ENCODE measurements at places on chromosomes 4 and X. TPM values are rescaled to one million over a fixed set of nuclear protein-coding genes. Genes with fewer than 3 reads are reported as not detected.

DNA sequence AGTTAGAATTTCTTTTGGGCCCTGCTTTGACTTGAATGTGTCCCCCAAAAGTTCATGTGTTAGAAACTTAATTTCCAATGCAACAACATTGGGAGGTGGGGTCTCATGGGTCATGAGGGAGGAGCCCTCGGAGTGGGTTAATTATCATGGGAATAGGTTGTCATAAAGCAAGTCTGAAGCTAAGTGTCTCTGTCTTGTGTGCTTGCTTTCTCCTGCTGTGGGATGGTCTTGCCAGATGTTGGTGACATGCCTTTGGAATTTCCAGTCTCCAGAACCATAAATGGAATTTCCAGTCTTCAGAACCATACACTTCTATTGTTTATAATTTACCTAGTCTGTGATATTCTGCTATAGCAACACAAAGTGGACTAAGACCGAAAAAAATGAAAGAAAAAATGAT lies 71.6 kb downstream of the RASL11B start:
- H3K27me3 ChIP-seq: no peaks in the 10 kb centered on the region
- DNase-seq: no peak
- no peak overlapping the region for H3K27ac ChIP-seq
- H3K36me3 ChIP-seq: no peaks in the 10 kb centered on the region

DNA sequence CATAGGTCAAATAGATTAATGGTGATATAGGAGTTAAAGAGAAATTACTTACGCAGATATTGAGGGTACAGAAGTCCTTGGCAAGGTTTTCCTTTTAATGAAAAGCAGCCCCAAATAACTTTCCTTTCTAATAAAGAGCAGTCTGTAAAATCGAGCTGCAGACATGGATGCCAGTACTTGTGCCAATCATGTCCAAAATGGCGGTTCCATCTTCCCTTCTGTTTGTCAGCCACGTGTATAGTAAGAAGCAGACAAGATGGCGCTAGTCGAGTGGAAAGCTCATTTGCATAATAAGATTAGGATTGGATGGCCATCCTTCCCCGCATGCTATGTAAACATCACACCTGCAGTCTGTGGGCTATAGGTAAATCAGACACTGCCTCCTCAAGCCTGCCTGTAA lies 68.5 kb downstream of the FGFBP1 start:
- no peak for DNase-seq
- H3K4me3 ChIP-seq: no peak overlapping the region
- peaks cover 5% of the 10 kb centered on the region for H3K4me1 ChIP-seq
- H3K36me3 ChIP-seq: no peaks in the 10 kb centered on the region

DNA sequence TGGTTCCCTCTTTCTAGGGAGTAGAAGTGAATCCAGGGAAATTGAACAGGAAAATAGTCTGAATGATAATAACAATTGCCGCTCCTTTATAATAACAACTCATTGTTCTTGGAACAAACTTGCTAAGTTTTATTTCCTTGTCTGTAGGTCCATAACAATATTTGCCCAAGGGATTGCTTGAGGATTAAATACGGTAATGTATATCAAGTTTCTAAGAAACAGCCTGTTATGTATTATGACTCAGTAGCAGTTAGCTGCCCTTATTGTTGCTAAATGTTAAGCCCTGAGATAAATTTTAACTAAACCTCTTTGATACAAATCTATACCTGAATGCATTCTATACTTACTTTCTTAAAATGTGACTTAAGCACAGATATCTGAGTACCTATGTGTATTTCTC lies 215.9 kb upstream of the AADAT start:
- H3K27ac ChIP-seq: no peak overlapping the region
- DNase-seq: no peak
- H3K4me3 ChIP-seq: no peak overlapping the region

- H3K27ac ChIP-seq: no peak overlapping the region
- H3K4me3 ChIP-seq: no peak overlapping the region
- DNase-seq: no peak
- no peaks in the 10 kb centered on the region for H3K27me3 ChIP-seq
Measured at GRCh38 chrX:9153300-9153699, 119.4 kb upstream of the FAM9B start.

GRCh38 chrX:2903366-2903765 lies 25.8 kb downstream of the ARSD start:
- H3K27me3 ChIP-seq: no peaks in the 10 kb centered on the region
- 0 out of 2 replicates have a peak, but pooled peaks cover 3% of the 10 kb centered on the region for H3K36me3 ChIP-seq
- H3K4me1 ChIP-seq: peaks cover 10% of the 10 kb centered on the region
- H3K4me3 ChIP-seq: no peak overlapping the region

Gene CCKAR
- 1.9 TPM for total RNA-seq

Gene STARD8
- total RNA-seq: not detected

Measured in Caco-2 (cell line).